ENCODE measurements at places on chromosomes 1 and 21. TPM values are rescaled to one million over a fixed set of nuclear protein-coding genes. Genes with fewer than 3 reads are reported as not detected.

DNA sequence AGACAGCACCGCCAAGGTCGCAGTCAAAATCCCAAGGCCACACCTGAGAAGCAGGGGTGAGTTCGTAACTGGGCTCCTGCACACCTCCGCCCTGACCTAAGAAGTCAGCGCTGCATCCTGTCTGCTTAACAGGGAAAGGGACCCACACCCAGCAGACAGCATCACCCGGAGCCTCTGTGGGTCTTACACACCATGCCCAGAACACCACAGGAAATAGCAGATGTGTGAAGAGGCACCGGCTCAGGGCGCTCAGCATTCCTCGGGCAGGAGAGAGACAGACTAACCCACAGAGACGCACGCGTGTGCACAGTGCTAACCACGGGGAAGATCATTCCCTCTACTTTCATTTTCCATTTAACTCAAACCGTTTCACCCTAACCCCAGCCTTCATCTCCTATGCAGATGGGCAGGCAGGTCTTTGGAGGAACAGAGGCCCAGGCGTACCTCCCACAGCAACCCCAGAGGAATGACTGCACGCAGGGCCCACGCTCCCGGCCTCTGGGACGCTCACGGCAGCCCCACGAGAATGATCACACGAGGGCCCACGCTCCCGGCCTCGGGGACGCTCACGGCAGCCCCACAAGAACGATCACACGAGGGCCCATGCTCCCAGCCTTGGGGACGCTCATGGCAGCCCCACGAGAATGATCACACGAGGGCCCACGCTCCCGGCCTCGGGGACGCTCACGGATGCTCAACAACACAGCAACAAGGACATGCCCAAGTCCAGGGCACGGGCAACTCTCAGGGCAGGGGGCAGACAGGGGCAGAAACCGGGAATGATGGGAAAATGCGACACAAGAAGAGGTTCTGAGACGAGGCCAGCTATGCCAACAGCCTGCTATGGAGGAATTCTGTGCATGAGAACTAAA, 20.9 kb downstream of the POFUT2 start:
- DNase-seq: no peak

DNA sequence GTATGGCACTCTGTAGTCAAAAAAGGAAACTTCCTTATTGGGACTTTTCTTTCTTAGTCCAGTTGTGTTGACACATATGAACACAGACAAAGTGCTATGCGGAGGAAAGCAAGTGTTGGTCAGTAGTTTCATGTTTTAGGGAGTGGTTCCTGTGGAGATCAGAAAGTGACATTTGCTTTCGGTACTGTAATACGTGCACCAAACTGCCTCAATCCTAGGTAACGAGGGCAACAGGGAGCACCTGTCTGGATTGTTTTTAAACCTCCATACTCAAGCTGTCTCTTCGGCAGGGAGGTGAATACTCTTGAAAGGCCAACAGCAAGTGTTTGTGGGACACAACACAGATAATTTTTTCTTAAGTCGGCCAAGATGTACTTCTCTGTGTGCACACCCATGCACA, 9.1 kb downstream of the RHOU start:
- no peak for DNase-seq

DNA sequence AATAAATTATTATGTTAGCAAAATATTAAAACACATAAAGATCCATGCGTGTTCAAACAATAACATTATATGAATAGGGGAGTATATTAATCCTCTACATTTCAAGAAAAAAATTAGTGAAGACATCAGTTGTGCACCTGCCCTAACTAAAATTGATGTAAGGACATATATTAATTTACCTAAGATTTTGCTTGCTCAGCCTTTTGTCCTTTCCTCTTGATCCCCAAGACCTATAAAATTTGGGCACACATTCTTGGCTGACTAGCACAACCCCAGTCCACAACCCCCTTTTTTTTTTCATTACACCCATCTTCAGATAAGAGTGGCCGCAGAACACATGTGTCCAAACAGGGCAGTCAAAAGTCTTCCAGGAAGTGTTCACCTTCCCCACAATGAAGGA, 6.6 kb downstream of the KRTAP21-2 start:
- DNase-seq: no peak

DNA sequence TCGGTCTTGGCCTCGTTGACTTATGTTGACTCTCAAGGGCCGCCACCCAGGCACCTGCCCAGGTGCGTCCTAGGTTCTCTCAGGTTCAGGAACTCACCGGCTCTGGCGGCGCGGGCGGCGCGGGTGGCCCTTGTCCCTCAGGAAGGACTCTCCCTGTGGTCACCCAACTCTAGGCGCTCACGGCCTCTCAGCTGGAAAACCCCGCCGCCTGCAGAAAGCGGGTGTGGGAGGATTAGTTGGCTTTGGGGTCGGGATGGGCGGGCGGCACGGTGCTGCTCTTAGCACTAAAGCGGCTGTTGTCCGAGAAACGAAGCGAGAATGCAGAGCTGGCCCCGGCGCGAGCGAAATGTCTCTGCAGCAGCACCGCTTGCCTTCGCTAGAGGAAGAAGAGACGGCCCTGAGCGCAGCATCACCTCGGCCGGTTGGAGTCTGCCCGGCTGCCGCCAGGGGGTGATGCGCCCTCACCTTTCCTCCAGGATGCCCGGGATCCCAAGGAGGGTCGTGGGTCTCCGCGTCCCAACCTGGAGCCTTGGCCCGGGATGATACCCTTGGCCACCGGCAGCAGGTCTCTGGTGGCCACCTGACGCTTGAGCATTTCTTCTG, 8.1 kb upstream of the TADA1 start:
- no peak for DNase-seq

DNA sequence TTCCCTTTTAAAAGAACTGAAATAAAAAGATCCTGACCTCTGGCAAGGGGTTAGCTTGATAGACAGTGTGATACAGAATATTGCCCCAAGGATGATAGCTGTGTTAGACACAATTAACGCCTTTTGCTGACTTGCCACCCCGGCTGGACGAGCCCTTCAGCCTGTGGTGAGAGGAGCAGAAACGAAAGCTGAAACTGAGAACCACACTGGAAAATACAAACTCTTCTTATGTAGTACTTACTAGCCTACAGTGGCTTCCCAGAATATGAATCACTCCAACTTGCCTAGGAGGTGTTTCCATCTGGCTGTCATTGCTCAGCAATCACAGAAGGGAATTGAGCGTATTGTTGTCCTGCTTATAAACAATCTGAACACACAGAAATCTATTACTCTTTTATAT, 22.9 kb downstream of the SAMSN1 start:
- DNase-seq: no peak

DNA sequence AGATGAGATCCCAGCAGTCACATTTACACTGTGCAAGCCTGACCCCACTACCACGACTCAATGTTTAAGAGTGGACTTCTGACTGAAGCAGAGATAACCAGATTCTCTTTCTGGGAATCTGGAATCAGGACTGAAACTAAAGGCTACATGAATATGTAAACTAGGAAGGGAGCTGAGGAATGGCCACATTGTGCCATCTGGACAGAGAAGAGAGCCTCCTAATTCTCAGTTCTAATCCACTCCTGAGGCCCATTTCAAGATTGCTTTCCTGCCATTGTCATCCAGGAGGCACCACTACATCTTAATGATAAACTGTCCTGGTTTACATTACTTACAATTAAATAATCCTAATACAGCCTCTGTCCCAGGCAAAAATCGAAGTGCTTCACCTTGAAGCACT, 6.5 kb downstream of the PAXBP1 start:
- no peak for DNase-seq

DNA sequence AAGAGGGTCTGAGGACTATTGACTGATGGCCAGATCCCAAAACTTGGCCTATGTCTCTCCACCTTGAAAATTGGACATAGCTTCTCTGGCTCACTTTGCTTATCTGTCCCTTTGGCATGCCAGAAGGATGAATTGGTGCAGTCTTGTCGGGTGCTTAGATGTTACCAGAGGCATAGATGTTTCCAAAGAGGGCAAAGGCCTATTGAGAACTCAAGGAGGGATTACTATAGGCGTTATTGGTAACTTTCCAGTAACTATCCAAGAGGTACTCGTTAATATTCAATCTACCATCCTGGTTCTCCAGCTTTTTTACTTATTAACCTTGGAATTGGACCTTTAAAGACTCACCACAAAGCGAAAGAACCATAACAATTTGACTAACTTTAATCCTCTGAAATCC, 368.3 kb upstream of the ESRRG start:
- no peak for DNase-seq

DNA sequence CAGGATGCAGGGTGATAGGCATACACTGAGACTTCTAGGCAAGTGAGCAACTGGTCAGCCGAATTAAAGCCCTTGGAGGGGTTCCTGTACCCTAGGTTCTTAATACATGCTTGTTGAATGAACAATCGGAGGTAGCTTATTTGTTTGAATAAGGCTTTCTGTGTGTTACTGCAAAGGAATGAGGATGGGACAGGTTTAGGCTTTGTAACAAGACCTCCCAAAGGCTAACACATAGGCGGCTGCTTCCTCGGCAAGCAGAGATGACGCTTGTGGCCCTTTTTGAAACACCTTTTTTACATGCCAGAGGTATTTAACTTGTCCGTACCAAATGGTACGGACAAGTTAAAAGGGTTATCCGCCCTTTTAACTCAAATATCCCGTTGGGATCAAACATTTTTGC, 511.6 kb downstream of the KIF26B start:
- no peak for DNase-seq

DNA sequence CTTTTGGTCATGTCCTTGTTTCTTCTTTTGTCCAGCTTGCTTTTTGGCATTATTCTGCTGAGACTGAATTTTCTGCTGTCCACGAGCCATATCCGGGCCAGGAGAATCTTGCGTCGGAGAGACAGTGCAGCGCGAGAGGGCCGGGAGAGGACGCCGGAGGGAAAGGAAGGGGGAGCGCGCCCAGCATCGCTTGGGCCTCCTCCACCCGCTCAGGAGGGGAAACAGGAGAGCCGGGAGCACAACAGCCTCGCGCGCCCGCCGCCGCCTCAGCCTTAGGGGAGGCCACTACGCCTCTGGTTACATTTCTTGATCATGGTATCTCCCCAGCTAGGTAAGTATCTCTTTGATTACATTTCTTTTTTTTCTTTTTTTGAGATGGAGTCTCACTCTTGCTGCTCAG, 7.4 kb upstream of the DEGS1 start:
- no peak for DNase-seq

GRCh38 chr1:196295766-196296165, 312.5 kb downstream of the KCNT2 start:
- no peak for DNase-seq

DNA sequence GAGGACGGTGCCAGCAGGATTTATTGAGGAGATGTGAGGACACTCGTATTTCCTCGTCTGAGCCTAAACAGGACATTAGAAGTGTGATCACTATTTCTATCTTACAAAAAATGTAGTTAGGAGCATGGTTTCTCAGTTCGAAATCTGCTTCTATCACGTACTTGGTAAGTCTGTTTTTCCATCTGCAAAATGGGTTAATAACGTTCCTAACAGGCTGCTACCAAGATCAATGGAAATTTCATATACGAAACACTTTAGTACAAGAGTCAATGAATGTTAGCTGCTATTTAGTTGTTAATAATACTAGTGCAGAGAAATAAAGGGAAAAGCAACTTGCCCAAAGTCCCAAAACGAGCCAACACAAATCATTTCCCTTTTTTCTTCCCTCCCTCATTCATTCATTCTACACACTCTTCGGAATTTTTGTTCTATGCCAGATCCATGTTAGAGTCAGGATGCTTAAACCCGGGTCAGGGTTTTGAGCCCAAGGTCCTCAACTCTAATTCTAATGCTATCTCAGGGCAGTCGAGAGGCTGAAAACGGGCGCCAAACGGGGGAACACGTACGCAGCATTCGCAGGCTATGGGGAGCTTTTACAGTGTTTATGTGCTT, 608 bp downstream of the SNRNP40 start:
- no peak for DNase-seq

- DNase-seq: no peak
Observed at GRCh38 chr1:167066333-167067122, 23.6 kb downstream of the GPA33 start.

DNA sequence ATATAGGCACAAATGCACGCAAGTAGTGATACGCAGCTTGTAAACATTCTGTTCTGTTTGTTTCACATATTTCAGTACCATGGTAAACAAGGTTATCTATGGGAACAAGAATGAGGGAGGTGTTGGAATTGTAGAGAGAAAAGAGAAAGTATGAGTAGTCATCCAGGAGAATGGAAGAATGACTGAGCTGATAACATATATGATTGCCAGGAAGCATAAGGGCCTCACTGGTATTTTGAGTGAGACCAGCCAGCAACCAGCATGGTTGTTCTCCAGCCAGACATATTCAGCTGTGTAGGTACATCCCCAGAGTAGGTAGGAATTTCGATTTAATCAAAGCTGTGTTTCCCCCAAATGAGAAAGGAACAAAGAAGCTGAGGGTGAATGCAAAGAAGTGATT, 58.9 kb upstream of the ARTN start:
- DNase-seq: no peak

DNA sequence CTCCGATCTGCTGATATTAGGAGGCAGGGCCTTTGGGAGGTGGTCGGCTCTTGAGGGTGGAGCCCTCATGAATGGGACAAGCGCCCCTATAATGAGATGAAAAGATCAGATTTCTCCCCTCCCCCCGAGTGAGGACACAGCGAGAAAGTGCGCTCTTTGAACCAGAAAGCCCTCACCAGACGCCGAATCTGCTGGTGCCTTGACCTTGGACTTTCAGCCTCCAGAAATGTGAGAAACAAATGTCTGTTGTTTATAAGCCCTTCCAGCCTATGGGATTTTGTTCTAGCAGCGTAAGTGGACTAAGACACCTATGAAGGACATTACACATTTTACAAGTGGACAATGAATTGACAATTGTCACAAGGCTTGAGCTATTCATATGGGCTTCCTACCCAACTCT, 80.2 kb downstream of the RIPK4 start:
- no peak for DNase-seq

DNA sequence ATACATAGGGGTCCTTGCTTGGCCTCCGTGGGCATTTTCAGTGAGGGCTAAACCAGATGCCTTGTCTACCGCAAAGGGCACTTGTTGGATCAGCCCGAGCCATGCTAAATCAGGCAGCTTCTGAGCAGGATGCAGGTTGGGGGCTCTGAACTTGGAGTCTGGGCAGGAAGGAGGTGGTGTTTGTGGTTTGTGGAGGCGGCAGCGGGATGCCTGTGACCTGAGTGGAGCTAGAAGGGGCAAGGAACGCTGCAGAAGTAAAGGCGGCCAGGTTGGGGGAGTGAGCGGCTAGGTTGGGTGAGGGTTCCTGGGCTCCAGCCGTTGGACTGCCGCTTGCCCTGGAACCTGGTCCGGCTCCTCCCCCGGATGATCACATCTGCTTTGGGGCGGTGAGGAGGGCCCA, 183.9 kb downstream of the CAMTA1 start:
- no peak for DNase-seq

NOS1AP gene
- 0.56 TPM for polyA plus RNA-seq

NDUFS2 gene
- 142 TPM for polyA plus RNA-seq

CTSE gene
- 0.20 TPM for polyA plus RNA-seq

BLACAT1 gene
- polyA plus RNA-seq: not detected

SPRR5 gene
- polyA plus RNA-seq: not detected

A3GALT2 gene
- not detected for polyA plus RNA-seq

CD164L2 gene
- not detected for polyA plus RNA-seq
